RCC 7860 (cell line): ENCODE measurements at places on chromosomes 5 and 9.

DNA sequence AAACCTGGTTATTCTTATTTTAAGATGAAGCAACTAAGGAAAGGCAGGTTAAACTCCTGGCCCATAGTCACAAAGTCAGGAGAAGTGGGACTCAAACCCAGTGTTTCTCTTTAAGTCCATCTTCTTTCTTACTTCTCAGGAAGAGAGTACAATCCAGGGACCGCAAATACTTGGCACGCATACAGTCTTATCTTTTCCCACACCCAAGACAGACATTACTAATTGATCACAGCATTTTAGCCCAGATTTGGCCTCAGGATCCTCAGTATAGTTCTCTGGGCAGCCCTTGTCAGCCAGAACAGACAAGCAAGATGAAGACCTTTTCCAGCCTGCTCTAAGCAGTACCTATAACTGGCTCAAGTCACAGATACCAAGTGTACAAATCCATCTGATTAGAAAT is 125.5 kb upstream of the RAI14 start:
- DNase-seq, result no peak

DNA sequence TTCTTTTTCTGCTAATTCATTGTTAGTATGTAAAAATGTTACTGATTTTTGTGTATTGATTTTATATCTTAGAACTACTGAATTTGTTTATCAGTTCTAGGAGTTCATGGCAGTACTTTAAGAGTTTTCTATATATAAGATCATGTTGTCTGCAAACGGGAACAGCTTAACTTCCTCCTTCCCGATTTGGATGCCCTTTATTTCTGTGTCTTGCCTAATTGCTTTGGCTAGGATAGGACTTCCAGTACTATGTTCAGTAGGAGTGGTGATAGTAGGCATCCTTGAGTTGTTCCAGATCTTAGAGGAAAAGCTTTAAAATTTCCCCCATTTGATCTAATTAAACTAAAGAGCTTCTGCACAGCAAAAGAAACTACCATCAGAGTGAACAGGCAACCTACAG is 20.1 kb downstream of the RCL1 start:
- no peak for DNase-seq

DNA sequence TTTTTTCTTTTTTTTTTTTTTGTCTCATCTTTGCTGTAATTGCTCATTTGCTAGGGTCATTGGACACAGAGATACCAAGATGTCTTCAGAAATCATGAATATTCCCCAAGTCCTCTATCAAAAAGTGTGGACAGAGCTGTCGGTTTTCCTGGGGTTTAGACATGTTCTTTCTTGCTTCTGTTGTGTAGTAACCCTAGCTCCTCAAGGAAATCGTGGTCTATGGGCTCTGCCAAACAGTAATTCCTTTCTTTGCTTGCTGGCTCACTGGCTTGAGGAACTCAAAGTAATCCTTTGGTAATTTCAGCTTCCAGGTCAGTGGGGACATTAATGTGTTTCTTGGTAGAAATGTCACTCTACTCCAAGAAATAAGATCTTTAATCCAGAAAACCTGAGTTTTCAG is 101.7 kb downstream of the TMC1 start:
- DNase-seq, result no peak

DNA sequence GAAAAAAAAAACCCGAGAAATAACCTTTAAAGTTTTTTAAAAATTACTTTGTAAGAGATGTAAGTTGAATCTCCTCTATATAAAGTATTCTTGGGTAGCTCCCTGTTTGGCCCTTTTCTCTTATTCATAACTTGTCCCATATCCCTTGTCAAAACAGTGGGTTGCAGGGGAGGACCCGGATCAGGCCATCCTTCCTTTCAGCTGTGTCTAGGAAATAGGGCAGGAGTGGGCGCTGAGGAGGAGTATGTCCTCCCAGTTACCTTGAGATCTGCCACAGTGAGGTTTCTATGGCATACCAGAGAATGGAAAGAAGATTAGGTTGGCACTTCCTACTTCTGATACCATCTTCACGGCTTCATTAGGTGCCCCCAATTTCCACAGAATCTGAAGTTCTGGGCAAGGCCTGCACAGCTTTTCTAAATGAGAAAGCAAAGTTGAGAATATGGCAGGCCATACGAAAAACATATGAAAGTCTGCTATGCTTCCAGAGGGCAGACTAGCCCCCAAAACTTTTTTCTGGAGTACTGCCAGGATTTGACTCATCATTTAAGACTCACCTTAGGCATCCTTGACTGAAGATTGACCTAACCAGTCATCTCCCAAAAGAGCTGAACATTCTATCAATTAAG is 20.3 kb downstream of the MEF2C start:
- no peak for DNase-seq

GRCh38 chr5:83484294-83484693 is 12.8 kb downstream of the VCAN start:
- no peak for DNase-seq

DNA sequence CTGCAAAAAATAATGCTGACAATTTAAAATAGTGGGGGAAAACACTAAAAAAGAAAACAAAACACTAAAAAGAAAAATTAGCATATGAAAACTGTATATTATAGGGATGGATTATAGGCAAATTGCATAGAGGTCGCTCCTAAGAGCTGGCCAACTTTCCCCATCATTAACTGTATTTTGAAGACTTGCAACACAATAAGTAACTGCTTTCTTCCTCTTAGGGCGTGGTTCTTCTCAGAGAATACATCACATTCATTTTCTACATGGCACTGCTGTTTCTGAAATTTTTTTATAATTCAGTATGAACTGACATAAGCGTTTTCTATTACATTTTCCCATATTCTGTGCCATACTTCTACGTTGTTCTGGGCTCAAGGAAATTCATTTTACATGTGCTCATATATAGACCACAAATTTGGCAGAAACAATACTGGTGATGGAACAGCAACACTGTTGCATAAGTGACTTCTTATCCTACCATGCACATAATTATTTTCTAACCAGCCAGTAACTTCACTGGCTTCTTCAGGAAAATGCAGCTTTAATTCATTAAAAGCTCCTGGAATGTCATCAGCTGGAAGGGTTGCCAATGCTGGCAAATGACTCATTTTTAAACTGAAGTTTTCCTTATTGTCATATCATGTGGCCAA is 171.2 kb upstream of the DMAC1 start:
- no peak for DNase-seq
